ENCODE measurements at places on chromosomes 7 and 10. TPM values are rescaled to one million over a fixed set of nuclear protein-coding genes. Genes with fewer than 3 reads are reported as not detected.

PCLO gene
- 2.9 TPM for total RNA-seq

OR2A7 gene
- 2.7 TPM for total RNA-seq

LIPK gene
- not detected for total RNA-seq

GARIN1A gene
- 0.63 TPM for total RNA-seq

SRGN gene
- 124 TPM for total RNA-seq

AEBP1 gene
- total RNA-seq, result 84.4 TPM

TBC1D12 gene
- total RNA-seq, result 8.4 TPM

TEX36 gene
- not detected for total RNA-seq

DNA sequence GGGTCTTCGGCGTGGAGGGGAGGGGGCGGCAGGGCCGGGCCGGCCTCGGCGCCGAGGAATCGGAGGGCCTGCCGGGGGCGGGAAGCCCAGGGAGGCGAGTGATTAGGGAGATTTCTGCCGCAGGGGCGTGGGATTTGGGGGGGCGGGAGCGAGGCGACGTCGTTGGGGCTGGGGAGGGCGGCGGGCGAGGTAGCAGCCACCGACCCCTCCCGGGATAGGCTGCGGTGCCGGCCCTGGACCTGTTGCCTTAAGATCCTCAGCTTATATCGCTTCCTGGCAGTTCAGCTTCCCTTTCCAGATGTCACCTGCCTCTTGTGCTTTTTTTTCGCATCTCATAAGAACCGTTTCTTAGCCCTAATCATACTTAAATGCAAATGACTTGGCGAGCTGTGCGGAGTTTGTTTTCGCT lies 655 bp downstream of the LMTK2 start:
- no peak for DNase-seq

DNA sequence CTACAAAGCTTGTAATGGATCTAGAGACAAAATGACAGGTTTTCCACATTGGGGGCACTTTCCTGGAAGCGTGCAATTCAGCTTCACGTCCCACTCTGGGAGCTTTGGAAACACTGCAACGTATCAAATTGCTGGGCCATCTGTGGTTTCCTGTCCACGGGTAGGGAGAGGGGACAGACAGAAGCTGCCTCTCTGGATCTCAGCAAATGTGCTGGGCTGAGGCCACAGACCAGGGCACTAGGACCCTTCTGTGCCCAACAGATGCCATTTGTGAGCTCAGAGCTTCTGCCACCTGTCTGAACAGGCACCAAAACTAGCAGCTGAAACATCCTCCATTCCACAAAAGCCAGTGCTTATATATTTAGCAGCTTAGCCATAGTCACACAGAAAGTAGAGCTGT lies 40.9 kb upstream of the FRMD4A start:
- no peak for DNase-seq

- no peak for DNase-seq
These were observed 496.7 kb downstream of the SH2D4B start for GRCh38 chr10:81034383-81034782.

- no peak for DNase-seq
These were observed 44.1 kb upstream of the CNPY1 start for GRCh38 chr7:155590215-155591018.

DNA sequence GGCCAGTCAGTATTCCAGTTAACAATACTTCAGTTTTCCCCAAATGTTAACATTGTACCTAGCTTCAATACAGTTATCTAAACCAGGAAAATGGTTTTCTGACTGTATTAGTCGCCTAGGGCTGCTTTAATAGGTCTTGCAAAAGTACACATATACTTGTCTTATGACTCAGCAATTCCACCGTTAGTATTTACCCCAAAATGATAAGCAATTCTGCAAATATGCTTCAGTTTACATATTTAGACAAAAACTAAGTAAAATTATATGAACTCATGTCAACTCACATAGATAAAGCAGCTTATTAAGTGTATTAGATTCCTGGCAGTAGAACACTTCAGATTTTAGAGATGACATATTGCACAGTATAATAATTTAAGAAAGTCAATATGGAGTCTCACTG lies 363.3 kb downstream of the ARL4A start:
- no peak for DNase-seq

DNA sequence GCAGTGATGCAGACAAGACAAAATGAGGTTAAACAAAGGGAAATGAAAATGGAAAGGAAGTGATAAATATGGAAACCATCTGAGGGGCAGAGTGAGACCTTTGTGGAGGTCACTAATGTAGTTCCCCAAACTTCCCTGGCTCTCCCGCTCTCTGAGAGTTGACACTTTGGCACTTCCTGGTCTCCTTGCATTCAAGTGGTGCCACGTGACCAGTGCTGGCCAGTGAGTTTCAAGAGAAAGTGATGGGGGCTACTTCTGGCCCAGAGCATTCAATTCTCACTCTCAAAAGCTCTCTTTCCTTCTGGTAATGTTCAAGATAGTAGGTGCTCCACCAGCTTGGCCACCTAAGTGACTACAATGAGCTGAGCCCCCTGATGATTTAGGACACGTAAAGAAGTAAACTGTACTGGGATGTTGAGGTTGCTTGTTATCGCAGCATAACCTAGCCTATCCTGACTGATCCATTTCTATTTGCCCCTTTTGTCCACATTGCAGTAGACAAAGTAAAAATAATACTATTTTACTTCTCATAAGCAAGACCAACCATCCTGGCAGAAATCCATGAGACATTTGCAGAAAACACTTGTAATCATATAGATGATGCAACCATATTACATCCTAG lies 242.0 kb upstream of the YAE1 start:
- no peak for DNase-seq

GRCh38 chr7:157132796-157133195 lies 5.9 kb upstream of the UBE3C start:
- DNase-seq, result no peak

DNA sequence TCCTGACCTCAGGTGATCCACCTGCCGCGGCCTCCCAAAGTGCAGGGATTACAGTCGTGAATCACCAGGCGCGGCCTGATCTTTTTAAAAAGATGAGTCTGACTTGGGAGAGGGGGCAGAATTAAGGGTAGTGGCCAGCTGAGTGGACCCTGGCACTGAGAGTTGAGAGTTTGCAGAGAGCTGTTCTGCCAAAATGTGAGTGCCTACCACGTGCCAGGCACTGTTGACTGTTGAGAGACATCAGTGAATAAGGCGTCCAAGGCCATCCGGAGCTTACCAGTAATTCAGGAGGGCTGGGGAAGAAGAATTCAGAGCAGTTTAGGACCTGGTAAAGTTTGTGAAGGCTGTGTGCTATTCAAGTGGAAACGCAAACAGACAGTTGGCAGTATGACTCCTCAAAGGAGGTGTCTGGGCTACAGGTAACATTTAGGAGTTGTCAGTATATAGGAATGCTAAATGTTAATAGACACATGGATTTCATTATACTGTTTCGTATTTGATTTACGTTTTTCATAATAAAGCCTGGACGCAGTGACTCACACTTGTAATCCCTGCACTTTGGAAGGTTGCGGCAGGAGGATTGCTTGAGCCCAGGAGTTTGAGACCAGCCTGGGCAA lies 1.5 kb downstream of the NIPSNAP2 start:
- DNase-seq, result no peak

GRCh38 chr7:105618016-105618296 lies 36.7 kb upstream of the EFCAB10 start:
- DNase-seq, result no peak

DNA sequence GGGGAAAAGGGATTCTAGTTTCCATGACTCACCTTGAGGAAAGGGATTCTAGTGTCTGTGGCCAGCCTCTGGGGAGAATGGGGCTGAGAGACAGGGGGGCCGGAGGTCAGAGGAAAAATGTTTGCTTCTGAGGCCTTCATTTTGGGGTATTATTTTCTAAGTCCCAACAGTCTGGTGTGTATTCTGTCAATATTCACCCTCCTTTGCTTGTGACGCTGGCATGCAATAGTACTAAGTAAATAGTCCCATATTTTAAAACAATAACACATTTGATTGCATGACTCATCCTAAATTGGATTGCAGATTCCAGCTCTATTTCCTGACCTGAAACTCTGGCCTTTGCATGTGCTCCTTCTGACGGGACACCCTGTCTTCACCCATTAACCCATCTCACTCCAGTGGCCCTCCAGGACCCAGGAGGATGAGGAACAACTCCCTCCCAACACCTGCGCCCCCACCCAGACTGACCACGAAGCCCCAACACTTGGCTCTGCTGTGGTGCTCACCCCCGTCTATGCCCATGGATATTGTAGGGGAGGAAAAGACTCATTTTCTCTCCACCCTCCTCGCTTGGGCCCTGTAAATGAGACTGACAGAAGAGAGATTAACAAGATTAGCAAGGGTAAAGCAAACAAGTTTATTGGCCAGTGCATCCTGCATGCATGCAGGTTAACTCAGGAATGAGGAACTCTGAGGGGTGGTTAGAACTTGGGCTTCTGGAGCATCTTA lies 495.6 kb upstream of the KLF6 start:
- DNase-seq, result no peak

GRCh38 chr10:73486601-73487000 lies 9.2 kb downstream of the PPP3CB start:
- DNase-seq, result no peak

GRCh38 chr10:78819361-78820006 lies 249.3 kb upstream of the ZMIZ1 start:
- no peak for DNase-seq
